ENCODE measurements at places on chromosomes 6 and 20.

- DNase-seq = no peak
Measured at GRCh38 chr6:15800841-15801617, 138.2 kb upstream of the DTNBP1 start.

- no peak for DNase-seq
Measured at GRCh38 chr20:54692168-54692887, 216.9 kb downstream of the DOK5 start.

DNA sequence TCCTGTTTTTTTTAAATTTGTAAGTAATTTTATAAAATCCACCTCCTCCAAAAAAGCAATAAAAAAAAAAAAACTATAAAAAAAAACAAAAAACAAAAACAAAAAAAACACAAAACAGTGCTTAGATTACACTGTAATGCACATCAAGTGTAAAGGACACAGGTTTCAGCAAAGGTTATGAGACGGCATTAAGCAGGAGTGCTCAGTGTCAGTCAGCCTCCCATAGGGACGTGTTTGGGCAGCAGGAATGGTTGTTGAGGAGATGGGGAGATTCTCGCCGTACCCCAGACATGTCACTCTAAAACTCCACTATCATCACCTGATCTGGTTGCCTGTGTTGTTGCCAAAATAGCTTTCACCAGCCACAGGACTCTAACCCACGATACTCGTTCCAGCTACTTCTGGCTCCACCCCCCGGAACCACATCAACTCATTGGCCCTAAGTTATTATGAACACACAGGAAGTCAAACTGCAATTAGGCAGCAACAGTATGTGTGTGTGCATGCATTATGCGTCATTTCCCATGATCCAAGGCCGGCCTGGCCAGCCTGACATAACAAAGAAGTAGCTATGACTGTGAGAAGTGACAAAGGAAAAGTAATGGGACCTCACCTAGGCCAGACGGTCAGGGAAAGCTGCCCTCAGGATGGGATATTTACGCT is 28.7 kb downstream of the ECT2L start:
- no peak for DNase-seq

GRCh38 chr6:125550892-125551291 is 198.5 kb upstream of the HEY2 start:
- DNase-seq = no peak

GRCh38 chr20:8971669-8972316 is 97.1 kb upstream of the PLCB4 start:
- DNase-seq = no peak

- peak; percentile 29 for DNase-seq
Measured at GRCh38 chr20:58839474-58839874, 11.2 kb downstream of the GNAS-AS1 start.

- DNase-seq = no peak
Measured at GRCh38 chr6:44316481-44316880, 3.3 kb upstream of the AARS2 start.

DNA sequence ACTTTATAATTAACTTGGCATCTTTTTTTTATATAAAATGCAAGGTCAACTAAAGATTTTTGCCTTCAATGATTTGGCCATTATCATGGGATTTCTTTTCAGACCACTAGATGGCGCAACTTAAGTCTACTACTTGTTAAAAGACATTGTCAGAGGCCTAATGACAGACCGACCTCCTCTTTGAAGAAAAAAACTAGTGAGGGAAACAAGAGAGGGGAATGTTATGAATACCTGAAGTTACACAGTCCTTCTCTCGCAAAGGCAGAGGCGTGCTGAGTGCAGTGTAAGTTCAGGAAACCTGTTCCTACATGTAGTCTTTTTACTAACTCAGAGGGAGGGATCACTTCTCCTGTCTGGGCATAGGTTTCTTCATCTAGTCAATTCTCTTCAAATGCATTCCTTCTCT is 9.3 kb downstream of the TRAPPC3L start:
- DNase-seq = no peak

- no peak for DNase-seq
Measured at GRCh38 chr6:4781967-4782575, 5.9 kb downstream of the CDYL start.

DNA sequence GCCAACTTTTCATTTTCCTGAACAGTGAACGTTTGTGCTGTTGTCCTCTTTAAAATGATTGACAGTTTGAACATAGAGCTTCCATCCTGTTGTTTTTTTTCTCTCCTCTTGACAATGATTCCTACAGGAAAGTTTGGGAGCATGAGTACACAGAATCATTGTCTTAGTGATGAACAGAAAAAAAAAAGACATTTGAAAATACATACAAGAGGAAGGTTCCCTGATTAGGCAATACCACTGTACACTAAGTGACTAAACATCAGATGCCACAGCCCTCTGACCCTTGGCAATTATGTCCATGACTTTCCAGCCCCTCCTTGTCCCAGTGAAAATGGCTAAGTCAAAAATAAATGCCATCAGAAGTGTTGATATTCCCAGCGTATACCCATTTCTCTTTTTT is 71.5 kb downstream of the RTN4IP1 start:
- no peak for DNase-seq

DNA sequence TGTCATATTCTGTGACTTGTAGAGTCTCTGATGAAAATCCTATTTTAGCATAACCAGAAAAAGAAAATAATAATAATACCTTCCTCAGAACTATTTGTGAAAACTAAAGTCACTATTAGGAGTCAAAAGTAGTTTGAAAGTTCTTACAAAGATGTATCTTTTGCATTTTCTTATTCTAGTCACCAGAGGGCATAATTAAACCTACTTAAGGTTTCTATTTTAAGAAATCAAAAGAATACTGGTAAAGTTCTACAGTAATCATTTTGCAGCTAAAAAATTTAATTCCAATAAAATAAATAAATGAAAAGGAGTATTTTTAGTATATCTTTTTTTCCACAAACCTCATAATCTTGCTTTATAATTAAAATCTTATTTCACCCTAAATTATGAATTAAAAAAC is 28.0 kb upstream of the MCM9 start:
- no peak for DNase-seq

GRCh38 chr6:27470023-27470422 is 2.9 kb downstream of the ZNF184 start:
- no peak for DNase-seq

DNA sequence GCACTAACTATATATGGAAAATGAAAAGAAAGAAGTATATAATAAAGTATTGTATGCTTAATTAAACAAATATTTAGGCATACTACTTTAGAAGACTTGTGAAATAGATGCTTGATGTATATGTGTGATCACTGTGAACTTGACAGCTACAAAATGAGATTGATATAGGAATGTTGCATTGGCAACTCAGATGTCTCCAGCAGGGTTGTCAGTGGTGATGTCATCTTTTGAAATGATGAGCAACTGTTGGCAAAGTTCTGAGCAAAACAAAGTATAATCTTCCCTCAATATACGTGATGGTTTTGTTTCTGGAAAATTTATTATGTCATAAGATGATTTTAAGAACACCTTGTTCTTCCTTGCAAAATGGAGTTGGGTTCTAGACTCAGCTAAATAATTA is 133.8 kb downstream of the ARID1B start:
- DNase-seq = no peak

DNA sequence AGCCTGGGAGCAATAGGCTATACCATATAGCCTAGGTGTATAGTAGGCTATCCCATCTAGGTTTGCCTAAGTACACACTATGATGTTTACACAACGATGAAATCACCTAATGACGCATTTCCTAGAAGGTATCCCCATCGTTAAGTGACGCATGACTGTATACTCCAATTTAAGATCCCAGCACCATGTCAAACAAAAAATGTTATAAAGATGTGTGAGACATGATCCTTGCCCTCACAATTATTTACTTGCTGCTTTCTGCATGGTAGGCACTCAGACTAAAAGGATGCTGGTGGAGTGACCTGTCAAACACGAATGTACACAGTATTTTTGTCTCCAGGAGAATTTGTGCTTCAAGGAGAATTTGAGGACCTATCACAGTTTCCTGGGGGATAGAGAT is 32.3 kb downstream of the SNAP25 start:
- DNase-seq = no peak

DNA sequence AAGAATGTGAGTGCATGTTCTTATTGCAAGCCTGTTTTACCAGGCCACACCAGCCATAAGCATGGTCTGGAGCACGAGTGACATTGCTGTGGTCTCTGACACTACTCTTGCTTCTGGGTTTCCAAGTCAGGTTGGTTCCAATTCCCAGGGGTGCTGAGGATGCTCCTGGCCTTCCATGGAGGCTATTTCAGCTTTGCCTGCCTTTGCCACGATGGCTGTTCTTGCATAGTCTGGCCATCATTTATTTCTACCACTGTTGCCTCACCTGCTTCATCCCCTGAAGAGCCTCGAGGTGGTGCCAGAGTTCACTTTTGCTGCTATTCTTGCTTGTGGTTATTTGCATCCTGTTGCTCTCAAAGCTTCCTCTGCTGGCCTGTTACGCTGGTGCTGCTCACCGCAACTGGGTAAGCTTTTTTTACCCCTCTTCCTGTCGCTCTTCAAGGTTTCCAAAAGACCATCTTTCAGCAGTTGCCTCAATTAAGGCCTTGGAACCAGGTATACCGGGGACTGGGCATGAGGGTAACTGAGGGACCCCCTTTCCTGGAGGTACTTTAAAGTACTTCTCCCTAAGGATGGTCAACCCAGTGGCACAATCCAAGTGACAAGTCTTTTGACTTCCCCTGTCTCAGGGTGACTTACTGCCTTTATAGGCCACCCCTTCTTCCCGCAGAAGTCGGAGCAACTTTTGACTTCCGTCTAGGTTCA is 64.5 kb downstream of the AKAP7 start:
- DNase-seq = peak; percentile 60

GRCh38 chr6:15953152-15953880 is 175.6 kb upstream of the MYLIP start:
- no peak for DNase-seq

DNA sequence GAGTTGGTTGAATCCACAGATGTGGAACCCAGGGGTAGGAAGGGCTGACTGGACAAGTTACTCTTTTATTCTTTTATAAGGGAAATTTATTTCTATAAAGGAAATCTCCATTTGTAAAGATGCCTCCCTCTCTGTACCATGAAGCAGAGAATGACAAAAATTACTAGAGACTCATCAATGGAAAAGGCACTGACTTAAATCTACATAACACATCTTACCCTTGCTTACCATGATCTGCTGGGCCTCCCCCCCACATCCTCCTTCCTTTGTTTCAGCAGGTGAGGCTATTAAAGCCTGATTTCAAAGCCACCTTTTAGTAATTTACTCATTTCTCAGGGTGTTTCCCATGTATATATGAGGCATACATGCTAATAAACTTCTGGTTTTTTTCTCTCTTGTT is 130.2 kb upstream of the HDDC2 start:
- no peak for DNase-seq

GRCh38 chr20:1987826-1988225 is 6.0 kb downstream of the PDYN start:
- DNase-seq = no peak

DNA sequence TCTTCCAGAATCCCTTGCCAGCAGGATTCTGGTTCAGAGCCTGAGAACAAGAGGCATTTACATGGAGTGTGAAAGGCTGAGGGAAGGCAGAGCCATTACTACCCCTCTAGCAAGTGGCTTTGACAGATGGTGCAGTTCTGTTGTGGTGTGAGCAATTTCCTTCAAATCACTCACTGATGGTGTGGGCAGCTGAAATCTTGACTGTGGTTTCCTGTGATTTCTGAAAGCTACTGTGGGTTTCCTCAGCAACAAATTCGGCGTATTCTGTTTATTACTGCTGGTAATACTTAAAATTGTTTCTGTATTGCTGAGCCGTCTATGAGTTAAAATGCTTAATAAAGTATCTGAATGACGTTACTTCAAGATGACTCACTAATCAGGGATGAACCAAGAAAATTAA is 181.5 kb upstream of the TCF21 start:
- DNase-seq = no peak

GRCh38 chr6:82361631-82362030 is 2.0 kb upstream of the TPBG start:
- no peak for DNase-seq

DNA sequence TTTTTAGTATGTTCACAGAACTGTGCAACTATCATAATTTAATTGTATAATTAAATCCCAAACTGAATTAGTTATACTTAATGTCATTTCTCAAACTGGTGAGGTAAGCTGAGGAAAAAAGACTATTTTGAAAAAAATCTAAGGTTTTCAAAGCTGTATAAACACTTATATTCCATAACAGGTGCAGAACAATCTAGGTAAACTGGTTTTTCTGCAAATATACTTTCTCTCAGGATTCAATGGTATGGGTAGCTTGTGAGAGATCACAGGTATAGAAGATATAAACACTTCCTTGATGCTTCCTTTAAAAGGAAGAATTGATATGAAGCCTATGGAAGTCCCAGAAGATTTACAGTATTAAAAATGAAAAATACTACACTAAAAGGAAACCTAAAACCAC is 33.7 kb downstream of the NOL7 start:
- DNase-seq = no peak

GRCh38 chr20:62838128-62838891 is 21.5 kb downstream of the COL9A3 start:
- no peak for DNase-seq

- DNase-seq = no peak
Measured at GRCh38 chr6:17446713-17447112, 53.3 kb downstream of the CAP2 start.

DNA sequence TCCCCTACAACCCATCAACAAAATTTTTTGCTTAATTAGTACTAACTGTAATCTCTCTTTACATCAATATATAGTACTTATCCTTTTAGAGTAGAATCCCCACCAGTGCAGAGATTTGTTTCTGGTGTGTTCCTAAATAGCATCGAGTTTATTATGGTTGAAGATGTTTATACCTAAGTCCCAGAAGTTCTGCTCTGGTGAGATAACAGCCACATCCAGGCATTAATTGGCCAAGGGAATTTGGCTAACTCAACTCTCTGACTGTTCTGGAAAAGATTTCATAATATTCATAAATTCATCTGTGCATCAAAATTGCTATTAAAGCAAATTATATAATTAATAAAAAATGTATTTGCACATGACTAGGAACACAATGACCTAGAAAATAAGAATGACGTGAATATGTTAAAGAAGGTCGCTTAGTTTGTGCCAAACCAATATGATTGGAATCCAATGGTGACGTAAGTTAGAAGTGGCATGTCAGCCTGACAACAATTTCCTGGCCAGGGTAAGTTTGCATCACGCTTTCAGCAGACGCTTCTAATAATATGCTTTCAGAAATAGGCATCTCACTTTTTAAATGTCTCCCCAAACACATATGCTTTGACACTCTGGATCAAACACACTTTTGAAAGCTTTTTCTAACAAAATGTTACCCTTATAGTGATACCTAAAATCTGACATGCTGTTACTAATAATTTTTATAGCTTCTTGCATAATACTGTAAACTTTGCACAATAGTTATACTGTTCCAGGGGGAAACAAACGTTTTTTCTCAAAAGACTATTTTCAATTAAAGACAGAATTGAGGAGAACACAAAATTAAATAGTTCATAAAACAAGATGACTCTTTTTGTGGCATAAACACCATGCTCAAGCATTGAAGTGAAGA is 236.7 kb downstream of the TENT5A start:
- DNase-seq = no peak

Measured in stimulated activated CD8-positive, alpha-beta memory T cell treated with anti-CD3 and anti-CD28 coated beads, Interleukin-15, amount 100 ng/mL, for 48 hours (primary cell).